ENCODE measurements at places on chromosomes 12 and 14. TPM values are rescaled to one million over a fixed set of nuclear protein-coding genes. Genes with fewer than 3 reads are reported as not detected.

GRCh38 chr12:6326316-6327228 lies 15.3 kb downstream of the TNFRSF1A start:
- no peak overlapping the region for H3K27ac ChIP-seq
- H3K36me3 ChIP-seq: no peaks in the 10 kb centered on the region
- peak; percentile 83 for DNase-seq
- no peak overlapping the region for H3K4me3 ChIP-seq

DNA sequence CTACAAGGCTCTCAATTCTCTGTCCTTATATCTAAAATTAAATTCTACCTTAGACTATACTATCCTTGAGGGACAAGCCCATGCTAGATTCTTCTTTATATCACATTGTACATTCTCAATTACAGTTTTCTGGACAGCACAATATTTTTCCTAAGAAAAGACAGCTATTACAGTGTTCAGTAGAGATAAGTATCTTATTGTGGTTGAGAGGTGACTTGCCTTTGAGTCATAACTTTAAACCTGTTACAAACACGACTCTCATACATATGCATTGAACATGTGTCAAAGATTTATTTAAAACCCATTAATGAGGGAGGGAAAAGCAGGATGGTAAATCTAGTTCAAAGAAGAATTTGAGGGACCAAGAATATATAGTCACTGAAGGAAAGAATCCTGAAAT lies 61.1 kb downstream of the TPH2 start:
- H3K36me3 ChIP-seq: no peaks in the 10 kb centered on the region
- no peak overlapping the region for H3K27ac ChIP-seq
- no peak overlapping the region for H3K4me3 ChIP-seq
- no peaks in the 10 kb centered on the region for H3K4me1 ChIP-seq
- no peak for DNase-seq

- H3K4me3 ChIP-seq: no peak overlapping the region
- peaks cover 4% of the 10 kb centered on the region for H3K4me1 ChIP-seq
- H3K27me3 ChIP-seq: no peaks in the 10 kb centered on the region
- H3K36me3 ChIP-seq: no peaks in the 10 kb centered on the region
- no peak overlapping the region for H3K27ac ChIP-seq
These were observed 209.7 kb upstream of the CDKN3 start for GRCh38 chr14:54186821-54187763.

DNA sequence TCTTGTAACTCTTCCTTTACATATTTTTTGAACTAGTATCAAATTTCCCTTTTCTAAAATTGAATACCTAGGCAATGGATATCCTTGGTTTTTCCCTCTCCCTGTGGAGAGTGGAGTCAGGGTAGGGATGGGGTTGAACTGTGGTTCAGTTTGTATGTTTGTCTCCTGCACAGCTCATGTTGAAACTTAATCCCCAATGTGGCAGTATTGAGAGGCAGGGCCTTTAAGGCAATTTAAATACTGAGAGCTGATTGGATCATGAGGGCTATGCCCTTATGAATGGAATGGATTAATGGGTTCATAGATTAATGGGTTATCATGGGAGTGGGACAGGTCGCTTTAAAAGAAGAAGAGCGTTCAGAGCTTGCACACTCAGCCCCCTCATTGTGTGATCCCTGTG lies 127.2 kb upstream of the RGS6 start:
- no peak for DNase-seq
- no peak overlapping the region for H3K27ac ChIP-seq
- H3K27me3 ChIP-seq: no peaks in the 10 kb centered on the region
- no peaks in the 10 kb centered on the region for H3K36me3 ChIP-seq

DNA sequence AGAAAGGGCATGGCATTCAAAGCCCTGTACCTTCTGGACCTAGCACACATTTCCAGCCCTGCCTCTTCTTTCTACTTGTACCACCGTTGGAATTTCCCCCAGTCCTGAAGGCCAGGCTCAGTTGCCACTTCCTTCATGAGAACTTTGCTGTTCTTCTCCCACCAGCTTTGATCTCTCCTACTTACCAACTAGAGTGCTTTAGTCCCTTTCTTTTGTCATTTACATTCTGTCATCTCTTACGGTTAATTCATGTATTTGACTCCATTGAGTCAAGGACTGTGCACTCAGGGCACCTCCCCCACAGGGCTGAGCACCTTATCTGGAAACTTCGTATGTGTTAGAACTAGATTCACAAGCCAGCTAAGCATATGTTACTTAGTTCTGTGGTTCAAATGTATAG lies 26.3 kb downstream of the BICDL1 start:
- no peaks in the 10 kb centered on the region for H3K36me3 ChIP-seq
- no peak overlapping the region for H3K4me3 ChIP-seq
- H3K4me1 ChIP-seq: peaks cover 5% of the 10 kb centered on the region
- H3K27me3 ChIP-seq: no peaks in the 10 kb centered on the region
- no peak overlapping the region for H3K27ac ChIP-seq

DNA sequence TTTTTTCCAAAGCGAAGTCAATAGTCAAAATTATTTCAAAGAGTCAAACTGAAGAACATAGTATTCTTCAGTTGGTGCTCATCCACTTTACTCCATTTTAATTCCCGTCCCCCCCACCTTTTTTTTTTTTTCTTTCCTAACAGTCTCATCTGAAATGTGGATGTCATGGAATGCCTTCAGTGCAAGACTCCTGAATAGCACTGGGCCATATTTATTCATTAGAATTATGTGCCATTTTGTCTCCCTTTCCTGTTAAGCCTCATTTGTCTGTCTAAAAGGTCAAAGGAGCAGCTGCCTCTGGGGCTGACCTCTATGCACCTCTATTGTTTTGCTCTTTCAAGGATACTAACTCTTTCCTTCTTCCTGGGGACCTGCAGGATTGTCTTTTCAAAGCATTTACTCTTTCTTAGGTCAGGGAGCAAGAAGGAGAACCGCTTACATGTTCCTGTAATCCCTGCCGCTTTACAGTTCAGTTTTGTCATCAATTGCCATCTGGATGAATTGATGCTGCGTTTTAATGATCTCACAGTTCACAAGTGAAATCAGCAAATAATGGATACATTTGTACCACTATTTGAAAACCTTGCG lies 310.6 kb downstream of the NPAS3 start:
- H3K4me1 ChIP-seq: peaks cover 36% of the 10 kb centered on the region
- no peaks in the 10 kb centered on the region for H3K36me3 ChIP-seq
- peaks cover 18% of the 10 kb centered on the region for H3K27me3 ChIP-seq
- no peak overlapping the region for H3K27ac ChIP-seq

DNA sequence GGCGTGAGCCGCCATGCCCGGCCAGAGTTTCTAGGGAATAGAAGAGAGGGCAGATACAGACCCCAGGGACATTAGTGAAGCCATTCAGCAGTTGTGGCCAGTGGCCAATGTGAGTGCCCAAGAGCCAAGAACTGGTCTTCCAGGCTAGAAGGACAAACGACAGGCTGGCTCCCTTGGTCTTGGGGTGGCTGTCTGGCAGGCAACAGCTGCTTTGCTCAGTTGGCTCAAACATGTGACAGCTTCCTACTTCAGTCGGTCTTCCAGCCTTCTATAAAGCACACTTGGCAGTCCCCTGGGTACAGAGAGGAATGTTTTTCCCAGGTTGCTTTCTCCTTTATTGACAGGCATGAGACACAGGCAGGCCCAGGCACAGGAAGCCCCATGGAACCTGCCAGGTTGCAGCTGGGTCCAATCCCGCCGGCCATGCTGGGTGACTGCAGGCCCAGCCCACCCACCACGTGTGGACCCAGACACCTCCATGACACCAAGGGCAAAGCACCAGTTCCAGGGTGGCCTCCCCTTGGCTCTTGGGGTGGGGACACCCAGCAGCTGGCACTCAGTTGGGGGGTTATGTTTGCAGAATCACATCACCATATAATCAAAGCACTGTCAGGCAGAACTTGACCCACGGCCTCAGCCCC lies 15.4 kb downstream of the CHGA start:
- H3K27me3 ChIP-seq: no peaks in the 10 kb centered on the region
- H3K4me3 ChIP-seq: no peak overlapping the region
- no peak for DNase-seq
- no peak overlapping the region for H3K27ac ChIP-seq

GRCh38 chr14:86712727-86713126 lies 1182.8 kb downstream of the FLRT2 start:
- peaks cover 3% of the 10 kb centered on the region for H3K4me1 ChIP-seq
- no peaks in the 10 kb centered on the region for H3K27me3 ChIP-seq
- peak; percentile 32 for DNase-seq
- no peak overlapping the region for H3K27ac ChIP-seq
- no peak overlapping the region for H3K4me3 ChIP-seq

GRCh38 chr12:20477672-20478071 lies 109.3 kb downstream of the PDE3A start:
- H3K36me3 ChIP-seq: no peaks in the 10 kb centered on the region
- H3K4me3 ChIP-seq: peak overlapping the region; percentile 2
- H3K27me3 ChIP-seq: no peaks in the 10 kb centered on the region
- DNase-seq: peak; percentile 52
- peak overlapping the region; percentile 23 for H3K27ac ChIP-seq

The MMP14 gene
- total RNA-seq: 25.2 TPM

The OVCH1 gene
- total RNA-seq: 0.06 TPM
